Keratinocyte (primary cell): ENCODE measurements at places on chromosomes 6 and 20.

DNA sequence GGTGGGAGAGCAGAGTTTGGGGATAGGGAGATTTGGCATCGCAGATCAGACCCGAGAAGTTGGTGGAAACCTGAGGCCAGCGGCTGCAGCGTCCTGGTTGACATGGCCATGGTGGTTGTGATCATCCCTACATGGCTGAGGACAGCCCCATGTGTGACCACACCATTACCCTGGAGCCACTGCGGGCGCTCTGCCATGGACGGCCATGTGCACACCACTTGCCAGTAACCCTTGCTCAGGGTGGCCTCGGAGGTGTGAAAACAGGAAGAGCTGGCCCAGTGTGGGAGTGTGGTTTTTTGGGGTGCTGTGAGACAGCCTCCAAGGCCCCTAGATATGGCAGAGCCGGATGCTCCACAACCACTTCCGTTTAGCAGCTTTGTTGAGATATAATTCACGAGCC is 64.4 kb downstream of the TMEM242 start:
- H3K4me3 ChIP-seq = no peak overlapping the region
- H3K27me3 ChIP-seq = peaks cover 22% of the 10 kb centered on the region
- no peak for DNase-seq
- H3K27ac ChIP-seq = no peak overlapping the region

GRCh38 chr6:142339968-142340658 is 38.3 kb downstream of the ADGRG6 start:
- H3K27me3 ChIP-seq = no peaks in the 10 kb centered on the region
- no peaks in the 10 kb centered on the region for H3K36me3 ChIP-seq
- no peak overlapping the region for H3K27ac ChIP-seq
- peaks cover 3% of the 10 kb centered on the region for H3K4me1 ChIP-seq
- no peak for DNase-seq

GRCh38 chr6:78836598-78836997 is 30.8 kb upstream of the IRAK1BP1 start:
- no peak for DNase-seq
- H3K27ac ChIP-seq = no peak overlapping the region
- H3K4me1 ChIP-seq = no peaks in the 10 kb centered on the region
- H3K27me3 ChIP-seq = no peaks in the 10 kb centered on the region

DNA sequence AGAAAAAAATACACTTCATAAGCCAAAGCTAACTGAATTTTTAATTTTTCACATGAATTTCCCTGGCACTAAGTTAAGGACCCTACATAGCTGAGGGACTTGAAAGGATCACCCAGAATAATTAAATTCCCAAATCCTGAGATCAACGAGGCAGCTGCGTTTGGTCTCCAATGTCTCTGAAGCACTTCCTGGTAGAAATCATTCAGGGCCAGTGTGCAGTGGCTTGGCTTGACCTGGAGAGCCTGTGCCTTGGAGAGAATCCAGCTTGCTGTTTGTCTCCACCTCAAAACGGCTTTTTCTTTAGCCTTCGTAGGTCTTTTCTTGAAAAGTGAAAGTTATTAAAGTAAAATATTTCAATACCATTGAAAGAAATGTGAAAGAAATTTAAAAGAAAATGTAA is 92.4 kb downstream of the SMOC2 start:
- no peak overlapping the region for H3K4me3 ChIP-seq
- H3K36me3 ChIP-seq = no peaks in the 10 kb centered on the region
- DNase-seq = no peak
- H3K4me1 ChIP-seq = no peaks in the 10 kb centered on the region
- no peak overlapping the region for H3K27ac ChIP-seq

- no peak for DNase-seq
- no peaks in the 10 kb centered on the region for H3K4me1 ChIP-seq
- H3K4me3 ChIP-seq = no peak overlapping the region
- H3K27me3 ChIP-seq = no peaks in the 10 kb centered on the region
- peaks cover 9% of the 10 kb centered on the region for H3K36me3 ChIP-seq
- H3K27ac ChIP-seq = no peak overlapping the region
Observed at GRCh38 chr6:111679126-111679858, 73.6 kb upstream of the TRAF3IP2 start.

GRCh38 chr6:121451250-121451649 is 15.8 kb downstream of the GJA1 start:
- no peak overlapping the region for H3K4me3 ChIP-seq
- H3K4me1 ChIP-seq = peaks cover 4% of the 10 kb centered on the region
- DNase-seq = no peak
- H3K27ac ChIP-seq = no peak overlapping the region

DNA sequence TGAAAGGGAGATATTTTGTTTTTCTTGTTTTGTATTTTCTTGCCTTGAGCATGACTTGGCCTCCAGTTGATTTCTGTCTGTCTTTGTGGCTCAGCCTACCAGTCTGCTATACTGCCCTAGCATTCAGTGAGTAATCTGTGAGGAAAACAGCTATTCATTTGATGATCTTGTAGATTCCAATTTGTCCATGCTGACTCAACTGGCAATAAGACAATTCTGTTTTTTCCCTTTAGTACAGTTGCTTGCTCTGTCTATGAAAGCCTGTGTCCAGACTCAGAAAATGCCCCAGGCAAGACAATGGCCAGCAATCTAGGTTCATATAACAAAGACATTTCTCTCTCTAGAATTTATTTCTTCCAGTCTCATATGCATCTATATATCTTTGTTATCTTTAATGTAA is 10.9 kb upstream of the SOX4 start:
- no peaks in the 10 kb centered on the region for H3K27me3 ChIP-seq
- no peak overlapping the region for H3K27ac ChIP-seq
- H3K36me3 ChIP-seq = no peaks in the 10 kb centered on the region
- DNase-seq = no peak
- peaks cover 6% of the 10 kb centered on the region for H3K4me1 ChIP-seq

DNA sequence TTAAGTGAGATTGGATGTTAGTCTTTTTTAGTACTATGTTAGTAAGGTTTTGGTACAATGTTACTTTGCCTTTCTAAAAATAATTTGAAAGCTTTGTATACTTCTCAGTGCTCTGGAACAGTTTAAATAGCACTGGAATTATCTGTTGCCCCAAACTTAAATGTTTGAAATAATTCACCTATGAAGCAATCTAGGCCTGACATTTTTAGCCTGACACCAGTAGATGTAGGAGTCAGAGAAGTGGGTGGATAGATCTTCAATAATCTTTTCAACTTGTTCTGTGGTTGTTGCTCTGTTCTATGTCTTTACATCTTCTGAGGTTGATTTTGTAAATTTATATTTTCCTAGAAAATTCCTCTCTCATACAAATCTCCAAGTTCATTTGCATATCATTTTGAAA is 103.1 kb upstream of the ADGRF1 start:
- peaks cover 17% of the 10 kb centered on the region for H3K4me1 ChIP-seq
- no peaks in the 10 kb centered on the region for H3K27me3 ChIP-seq
- no peak overlapping the region for H3K27ac ChIP-seq
- no peak for DNase-seq
